ENCODE measurements at places on chromosomes 5 and 9.

DNA sequence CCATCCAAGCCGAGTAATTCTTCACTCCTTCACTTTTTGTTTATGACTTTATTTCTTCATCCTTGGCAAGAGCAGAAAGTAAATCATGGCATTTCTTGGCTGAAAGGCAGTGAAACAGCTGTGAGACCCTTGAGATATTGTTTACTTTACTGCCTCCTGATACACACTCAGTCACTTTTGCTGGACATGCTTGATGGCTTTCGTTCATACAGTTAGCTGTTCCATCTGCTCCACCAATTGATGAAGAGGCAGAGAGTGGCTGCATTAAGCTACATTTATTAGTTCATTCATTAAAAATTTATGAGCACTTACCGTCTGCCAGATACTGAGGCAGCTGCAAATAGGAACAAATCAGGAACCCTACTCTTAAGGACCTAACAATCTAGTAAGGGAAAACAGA, 184.4 kb upstream of the OR13F1 start:
- DNase-seq, result no peak

GRCh38 chr5:1424716-1425115, 20.5 kb downstream of the SLC6A3 start:
- DNase-seq, result no peak

- no peak for DNase-seq
Measured at GRCh38 chr5:143674469-143674786, 137.5 kb upstream of the HMHB1 start.

GRCh38 chr9:27528886-27529315, 713 bp downstream of the MOB3B start:
- peak; percentile 9 for DNase-seq

- no peak for DNase-seq
Measured at GRCh38 chr9:19373527-19373926, 6.5 kb downstream of the RPS6 start.

- DNase-seq, result no peak
Measured at GRCh38 chr9:95409650-95410426, 92.3 kb upstream of the FANCC start.

DNA sequence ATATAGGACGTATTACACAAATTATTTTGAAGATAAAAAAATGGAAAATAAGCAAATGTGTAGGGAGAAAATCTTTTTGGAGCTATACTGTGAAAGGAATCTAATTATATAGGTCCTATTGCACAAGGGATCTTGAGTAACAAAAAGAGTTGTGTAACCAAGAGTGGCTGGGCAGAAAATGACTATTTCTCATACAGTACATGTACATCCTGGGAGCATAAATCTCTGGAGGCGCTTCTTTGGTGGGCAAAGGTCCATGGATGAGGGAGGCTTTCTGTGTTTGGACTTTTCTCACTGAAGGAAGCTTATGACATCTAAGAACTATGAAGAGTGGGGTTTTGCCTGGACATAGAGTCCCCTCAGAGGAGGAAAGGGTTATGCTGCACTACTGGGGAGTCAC, 29.8 kb downstream of the ANKS6 start:
- DNase-seq, result no peak

- DNase-seq, result no peak
Measured at GRCh38 chr9:114059047-114059803, 18.9 kb downstream of the AMBP start.

- DNase-seq, result no peak
Measured at GRCh38 chr9:107960916-107961315, 471.3 kb upstream of the KLF4 start.
